ENCODE measurements at places on chromosomes 12 and 14. TPM values are rescaled to one million over a fixed set of nuclear protein-coding genes. Genes with fewer than 3 reads are reported as not detected.
A peak's percentile ranks its signal among the peaks of the same experiment; 100 is the strongest.

NKX2-1 gene
- not detected for total RNA-seq

TAS2R13 gene
- 2.0 TPM for total RNA-seq

OR4K17 gene
- total RNA-seq, result not detected

HELB gene
- 8.9 TPM for total RNA-seq

GDF3 gene
- 0.34 TPM for total RNA-seq

DNA sequence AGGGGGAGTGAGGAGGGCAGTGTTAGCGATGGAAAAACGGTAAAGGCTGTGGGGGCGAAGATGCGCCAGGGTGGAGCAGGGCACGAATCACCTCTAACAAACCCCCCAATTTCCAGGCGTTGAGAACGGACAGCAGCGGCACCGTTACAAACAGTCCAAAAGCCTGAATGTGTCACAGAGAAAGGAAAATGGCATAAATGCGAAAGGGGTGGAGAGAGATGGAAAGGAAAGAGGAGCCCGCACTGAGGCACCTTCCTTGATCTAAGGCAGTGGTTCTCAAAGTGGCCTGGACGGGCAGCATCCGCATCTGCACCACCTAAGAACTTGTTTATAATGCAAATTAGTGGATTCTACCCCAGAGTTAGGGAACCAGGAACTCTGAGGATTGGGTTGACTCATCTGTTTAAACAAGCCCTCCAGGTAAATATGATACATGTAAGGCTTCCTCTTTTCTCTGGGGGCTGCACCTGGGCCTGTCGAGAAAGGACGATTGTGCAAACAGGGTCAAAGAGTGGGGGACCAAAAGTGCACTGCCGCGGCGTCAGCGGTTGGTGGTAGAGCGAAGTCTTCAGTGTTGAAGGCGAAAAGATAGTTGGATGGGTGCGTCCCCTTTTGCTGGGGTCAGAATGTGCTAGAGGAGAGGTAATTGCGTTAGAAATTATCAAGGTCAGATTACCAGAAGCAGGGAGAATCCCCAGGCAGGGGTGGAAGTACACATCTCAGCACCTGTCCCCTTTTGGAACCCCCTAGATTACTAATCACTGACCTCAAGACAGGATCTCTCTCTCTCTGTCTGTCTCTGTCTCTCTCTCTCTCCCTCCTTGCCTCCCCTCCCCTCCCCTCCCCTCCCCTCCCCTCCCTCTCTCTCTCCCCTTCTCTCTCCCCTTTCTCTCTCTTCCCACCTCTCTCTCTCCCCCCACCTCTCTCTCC, 1.3 kb upstream of the KCNH5 start:
- no peak for DNase-seq

GRCh38 chr12:94845110-94845509, 158.4 kb downstream of the NDUFA12 start:
- DNase-seq, result no peak

GRCh38 chr14:71433303-71433702, 498.9 kb upstream of the RGS6 start:
- DNase-seq, result no peak

- no peak for DNase-seq
These were observed 197.3 kb upstream of the ARHGAP5 start for GRCh38 chr14:31879661-31880348.

GRCh38 chr14:84988357-84988756, 541.6 kb upstream of the FLRT2 start:
- DNase-seq, result no peak

- DNase-seq, result no peak
These were observed 35.3 kb downstream of the CAPS2 start for GRCh38 chr12:75294797-75295196.

DNA sequence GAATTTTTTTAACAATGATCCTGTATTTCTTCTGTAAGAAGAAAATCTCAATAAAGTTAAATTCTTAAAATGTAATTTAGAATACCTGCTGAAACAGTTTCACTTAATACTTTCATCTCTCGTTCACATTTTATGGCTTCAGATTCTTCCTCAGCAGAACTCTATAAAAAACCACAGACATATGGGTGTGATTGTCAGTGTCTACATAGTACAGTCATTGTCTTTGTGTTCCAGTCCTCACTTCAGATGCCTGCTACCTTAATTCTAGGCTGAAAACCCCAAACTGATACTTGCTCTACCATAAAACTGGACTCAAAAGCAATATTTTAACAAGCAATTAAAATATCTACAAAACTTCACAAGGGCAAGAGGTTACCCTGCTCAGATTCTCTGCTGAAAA, 71.8 kb downstream of the DNAI7 start:
- no peak for DNase-seq

GRCh38 chr12:2335513-2335912, 282.7 kb downstream of the CACNA1C start:
- DNase-seq, result peak; percentile 58

DNA sequence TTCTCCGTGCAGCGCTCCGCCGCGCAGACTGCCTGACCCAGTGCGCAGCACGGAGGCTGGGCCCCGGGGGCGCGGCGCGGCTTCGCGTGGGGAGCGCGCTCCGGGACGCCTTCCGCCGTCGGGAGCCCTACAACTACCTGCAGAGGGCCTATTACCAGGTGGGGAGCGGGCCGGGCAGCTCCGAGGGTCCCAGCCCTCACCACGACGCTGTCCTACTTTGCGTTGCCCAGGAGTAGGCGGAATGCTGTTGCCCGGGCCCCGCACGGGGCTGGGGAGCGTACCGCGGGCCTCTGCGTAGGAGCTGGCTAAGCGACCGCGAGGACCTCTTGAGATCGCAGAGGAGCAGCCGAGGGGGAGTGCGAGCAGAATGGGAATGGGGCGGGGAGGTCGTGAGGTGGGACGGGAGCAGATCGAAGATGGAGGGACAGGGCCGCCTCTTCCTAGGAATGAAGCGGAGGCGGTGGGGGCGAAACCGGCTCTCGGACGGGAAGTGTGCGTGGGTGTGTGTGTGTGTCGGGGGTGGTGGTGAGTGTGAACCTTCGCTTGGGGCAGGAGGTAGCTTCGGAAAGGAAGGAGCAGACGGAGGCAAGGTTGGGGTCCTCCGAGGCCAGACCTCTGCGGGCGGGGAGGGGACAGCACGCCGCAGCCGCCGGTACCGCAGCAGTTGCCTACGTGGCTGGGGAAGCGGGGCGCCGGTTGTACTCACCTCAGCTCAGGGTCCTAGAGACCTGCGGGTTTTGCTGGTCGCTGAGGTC, 751 bp downstream of the P3H3 start:
- peak; percentile 75 for DNase-seq

DNA sequence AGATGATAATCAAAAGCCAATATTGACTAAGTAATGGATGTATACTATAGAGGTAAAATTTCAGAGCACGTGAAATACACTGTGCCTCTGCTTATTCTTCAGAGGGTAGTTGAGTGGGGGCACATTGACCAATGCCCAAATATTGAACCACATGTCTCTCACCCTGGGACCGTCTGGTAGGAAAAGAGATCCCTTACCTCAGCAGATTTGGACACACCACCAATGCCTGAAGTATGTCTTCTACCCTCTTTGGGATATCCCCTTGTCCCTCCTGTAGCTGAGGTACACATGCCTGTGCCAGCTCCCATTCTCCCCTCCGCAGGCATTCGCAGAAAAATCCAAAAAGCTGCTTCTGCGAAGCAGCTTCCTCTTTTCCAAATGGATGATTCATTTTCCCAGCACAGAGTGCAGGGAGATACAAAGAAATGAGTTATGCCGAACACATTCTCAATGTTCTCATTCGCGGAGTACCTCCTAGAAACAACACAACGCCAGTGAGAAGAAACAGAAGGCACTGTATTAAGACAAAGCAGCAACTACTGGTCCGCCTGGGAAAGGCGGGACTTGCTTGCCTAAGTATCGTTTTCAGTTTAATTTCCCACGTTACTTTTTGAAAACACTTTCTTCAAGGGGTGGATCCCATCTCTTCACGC, 691 bp downstream of the ZFYVE26 start:
- no peak for DNase-seq

GRCh38 chr14:77306851-77307496, 13.7 kb downstream of the POMT2 start:
- DNase-seq, result no peak

DNA sequence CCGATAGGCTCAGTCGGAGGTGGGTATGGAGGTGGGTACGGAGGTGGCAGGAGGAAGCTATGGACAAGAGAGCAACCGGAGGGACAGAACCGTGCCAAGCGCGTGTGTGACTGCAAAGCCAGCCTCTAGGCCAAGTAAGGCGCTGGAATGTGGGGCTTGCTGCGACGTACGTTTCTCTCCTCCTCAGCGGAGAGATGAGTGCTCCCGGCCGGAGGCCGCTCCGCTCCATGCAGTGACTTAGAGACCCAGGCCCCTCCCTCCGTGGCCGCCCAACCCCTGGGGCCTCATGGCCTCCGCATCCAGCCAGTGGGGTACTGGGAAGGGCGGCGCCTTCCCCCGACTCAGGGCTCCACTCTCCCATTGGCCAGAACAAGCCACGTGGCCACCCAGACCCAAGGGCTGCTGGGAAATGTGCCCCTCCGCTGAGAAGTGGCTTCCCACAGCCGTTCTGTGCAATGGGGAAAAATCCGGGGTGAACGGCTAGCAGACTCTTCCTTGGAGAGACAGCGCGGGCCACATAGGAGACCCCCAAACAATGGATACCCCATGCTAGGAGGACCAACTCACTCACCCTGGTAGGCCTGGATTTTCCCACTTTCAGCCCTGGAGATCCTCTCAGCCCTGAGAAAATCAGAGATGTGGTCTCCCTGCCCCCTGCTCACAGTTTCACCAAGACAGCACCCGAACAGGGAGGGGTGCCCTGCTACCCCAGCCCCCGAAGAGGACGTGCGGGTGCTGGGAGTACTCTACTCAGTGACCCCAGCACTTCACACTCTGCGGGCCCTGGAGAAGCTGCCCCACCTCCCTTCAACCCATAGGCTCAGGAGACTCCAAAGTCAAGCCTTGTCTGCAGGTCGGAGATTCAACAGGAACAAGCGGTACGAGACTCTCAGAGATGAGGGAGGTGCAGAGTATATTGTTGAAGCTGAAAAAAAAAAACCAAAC, 66.7 kb downstream of the RIMBP2 start:
- DNase-seq, result no peak

- DNase-seq, result no peak
These were observed 150.6 kb upstream of the TBX3 start for GRCh38 chr12:114834621-114835020.

GRCh38 chr14:100640471-100641273, 53.5 kb upstream of the BEGAIN start:
- DNase-seq, result no peak

DNA sequence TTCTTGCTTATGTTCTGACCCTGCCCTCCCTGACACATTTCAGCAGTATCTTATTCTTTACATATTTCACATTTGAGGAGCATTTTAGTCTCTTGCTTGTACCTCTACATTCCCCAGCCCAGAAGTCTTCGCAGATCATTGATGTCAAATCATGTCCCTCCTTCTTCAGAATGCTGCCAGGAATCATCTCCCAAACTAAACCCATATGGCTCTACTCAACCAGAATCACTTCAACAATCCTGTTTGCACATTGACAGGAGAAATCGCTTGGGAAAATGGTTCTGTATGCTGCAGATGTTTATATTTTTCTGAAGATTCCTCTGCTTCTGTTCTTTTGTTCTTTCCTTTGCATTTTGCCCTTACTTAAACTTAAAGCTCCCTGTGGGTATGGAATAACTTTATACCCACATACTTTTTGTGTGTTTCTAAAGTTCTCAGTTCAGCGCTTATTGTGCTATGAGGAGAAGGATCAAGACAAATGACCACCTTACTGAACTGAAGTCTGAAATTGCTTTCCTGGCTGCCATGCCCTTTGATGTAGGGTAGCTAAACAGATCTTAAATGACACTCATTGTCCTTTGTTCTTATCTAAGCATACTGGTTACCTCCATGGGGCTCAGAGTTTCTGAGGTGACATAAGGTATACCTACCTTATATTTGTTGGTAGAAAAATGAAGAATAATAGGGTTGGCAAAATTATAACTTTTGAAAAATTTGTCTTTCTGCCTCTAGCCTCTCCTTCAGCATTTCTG, 134.6 kb downstream of the SLC25A21 start:
- DNase-seq, result no peak

DNA sequence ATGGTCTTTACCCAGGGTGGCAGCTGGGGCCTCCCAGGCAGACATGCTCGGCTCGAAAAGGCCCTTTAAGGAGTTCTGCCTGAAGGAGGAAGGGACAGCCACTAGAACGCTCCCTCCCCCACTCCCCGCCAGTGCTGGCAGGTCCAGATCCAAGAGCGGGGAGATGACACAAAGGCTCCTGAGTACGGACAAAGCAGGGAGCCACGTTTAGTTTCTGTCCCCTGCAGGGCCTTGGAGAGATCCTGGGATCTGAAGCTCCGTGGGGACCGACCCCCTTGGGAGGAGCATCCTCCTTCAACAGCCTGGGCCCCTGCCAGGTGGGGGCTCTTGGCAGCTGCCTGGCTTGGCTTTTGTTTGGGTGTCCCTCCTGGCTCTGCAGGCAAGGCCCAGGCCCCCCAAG, 89.7 kb downstream of the ESRRB start:
- no peak for DNase-seq

DNA sequence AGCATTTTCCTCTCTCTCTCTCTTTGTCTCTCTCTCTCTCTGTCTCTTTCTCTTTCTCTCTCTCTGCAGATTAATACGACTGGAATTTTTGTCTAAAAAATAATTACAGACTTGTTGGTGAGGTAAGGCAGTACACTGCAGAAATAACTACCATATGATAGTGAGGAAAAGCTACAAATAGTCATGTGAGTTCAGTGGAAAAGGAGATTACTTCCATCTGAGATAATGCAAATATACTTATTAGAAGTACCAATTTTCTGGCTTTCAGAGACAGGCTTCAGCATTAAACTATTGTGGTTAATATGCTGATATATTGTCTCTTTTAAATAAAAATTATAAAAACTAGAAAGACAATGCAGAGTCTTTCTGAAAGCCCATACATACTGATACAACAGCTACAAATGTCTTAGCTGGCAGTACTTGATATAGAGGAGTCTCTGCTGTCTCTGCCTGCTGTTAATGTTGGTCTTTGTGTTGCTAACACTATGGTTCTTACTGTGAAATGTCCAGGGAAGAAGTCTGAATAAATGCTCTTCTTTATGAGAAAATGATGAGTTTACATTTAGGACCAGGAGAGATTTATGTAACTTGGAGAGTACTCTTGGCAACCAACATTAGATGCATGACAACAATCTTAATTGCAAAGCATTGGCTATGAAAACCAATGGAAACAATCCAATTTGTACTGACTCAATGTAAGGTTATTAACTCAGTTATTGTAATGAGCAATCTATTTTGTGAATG, 167.0 kb downstream of the LRFN5 start:
- no peak for DNase-seq

GRCh38 chr12:27549801-27550652, 26.0 kb downstream of the PPFIBP1 start:
- DNase-seq, result no peak

- no peak for DNase-seq
These were observed 27.8 kb downstream of the NOPCHAP1 start for GRCh38 chr12:105013892-105014291.

DNA sequence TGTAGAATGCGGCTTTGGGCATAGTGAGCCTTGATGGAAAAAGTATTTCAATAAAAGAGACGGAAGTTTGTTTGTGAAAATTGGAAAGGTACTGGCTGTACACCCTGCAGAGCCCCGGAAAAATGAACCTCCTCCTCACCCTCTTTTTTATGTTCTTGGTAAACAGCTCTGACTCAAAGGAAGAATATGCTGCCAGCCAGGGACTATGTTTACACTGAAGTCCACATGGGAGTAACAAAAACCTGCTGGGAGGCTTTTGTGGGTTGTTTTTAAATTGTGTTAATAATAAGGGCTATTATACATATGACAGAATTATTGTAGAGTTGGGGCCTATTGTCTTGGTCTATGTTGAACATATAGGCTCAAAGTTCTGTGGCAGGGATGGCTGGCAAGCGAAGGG, 70.7 kb downstream of the TTC8 start:
- DNase-seq, result no peak

- no peak for DNase-seq
These were observed 132.3 kb downstream of the RGS6 start for GRCh38 chr14:72064501-72064900.

GRCh38 chr12:45088608-45089007, 37.7 kb upstream of the DBX2 start:
- no peak for DNase-seq

All from glutamatergic neuron (in vitro differentiated cells).